ENCODE measurements at places on chromosomes 12 and 14.

DNA sequence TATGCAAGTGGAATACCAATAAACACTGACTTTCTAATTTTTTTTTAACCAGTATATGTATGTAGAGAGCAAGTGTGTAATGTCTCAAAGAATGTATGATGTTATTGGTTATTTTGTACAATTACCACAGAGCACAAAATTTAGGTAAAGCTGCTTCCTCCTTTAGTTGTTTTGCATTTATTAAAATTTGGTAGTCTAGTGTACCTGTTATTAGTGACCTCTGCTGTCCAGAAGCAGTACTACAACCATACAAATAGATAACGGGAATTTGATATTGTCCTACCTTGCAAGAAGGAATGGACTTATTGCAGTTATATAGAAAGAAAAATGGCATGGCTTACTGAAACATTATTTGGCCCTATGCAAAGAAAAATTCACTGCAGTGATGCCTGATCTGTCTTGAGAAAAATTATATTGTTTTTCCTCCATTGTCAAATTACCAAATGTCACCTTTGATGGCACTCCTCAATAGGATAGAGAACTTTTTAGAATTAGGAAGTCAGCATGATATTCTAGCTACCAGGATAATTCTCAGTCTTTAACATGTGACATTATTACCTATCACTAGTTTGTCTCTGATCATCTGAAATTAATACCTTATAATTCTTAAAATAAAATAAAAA is 153.9 kb upstream of the RMST start:
- DNase-seq, result no peak

DNA sequence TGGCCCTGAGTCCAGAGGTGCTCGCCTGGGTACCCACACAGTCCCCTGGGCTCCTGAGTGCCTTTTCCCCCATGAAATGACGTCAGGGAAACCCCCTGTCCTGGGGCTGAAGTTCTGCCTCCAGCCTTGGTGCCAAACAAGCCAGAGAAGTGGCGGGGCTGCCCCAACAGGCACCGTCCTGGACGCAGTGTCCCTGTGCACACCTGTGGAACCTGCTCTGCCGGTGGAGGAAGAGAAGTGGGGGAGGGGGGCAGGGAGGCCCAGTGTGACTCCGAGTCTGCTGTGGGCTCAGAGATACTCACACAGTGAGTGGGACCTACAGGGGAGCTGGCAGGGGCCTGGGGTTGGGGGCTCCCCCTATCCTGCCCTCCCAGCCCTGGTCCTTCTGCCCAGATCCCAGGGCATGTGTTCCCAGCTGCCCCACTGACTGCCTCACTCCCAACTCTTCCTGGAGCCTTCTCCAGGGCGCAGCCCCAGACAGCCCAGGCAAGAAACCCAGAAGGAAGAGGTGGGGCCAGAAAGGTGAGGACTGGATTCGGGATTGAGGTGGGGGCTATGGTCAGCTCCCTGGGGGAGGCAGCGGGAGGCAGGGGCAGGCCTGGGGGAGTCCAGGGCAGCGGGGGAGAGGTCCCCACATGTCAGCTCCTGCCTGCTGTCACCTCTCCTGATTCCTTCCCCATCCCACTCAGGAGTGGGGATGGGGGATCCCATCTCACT is 24.7 kb downstream of the CCDC85C start:
- no peak for DNase-seq

DNA sequence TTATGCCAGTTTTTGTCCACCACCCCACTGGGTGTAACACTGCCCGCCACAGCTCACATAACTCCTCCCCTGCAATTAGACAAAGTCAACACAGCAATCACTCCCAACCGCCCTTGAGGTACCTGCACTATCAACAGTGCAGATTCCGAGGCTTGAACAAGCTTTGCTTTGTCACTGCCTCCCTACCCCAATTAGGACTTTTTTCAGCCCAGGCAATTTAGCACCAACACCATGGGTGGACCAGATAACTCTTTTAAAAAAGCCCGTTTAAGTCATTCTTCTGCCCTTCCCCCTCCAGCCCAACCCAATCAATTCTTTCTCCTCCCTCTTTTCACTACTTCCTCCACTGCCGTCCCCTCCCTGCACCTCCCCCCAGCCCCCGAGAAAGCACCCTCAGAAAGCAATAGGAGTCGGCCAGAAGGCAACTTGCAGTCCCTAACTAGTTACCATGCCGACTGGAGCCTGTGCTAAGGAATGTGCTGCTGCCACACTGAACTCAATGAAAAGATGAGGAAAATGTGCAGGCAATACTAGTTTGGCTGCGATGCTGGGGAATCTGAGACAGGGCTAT is 45.7 kb upstream of the OTX2 start:
- DNase-seq, result no peak

GRCh38 chr12:88665071-88665470 is 84.8 kb upstream of the KITLG start:
- no peak for DNase-seq

- no peak for DNase-seq
Observed at GRCh38 chr12:46388427-46389021, 16.0 kb upstream of the SLC38A2 start.

DNA sequence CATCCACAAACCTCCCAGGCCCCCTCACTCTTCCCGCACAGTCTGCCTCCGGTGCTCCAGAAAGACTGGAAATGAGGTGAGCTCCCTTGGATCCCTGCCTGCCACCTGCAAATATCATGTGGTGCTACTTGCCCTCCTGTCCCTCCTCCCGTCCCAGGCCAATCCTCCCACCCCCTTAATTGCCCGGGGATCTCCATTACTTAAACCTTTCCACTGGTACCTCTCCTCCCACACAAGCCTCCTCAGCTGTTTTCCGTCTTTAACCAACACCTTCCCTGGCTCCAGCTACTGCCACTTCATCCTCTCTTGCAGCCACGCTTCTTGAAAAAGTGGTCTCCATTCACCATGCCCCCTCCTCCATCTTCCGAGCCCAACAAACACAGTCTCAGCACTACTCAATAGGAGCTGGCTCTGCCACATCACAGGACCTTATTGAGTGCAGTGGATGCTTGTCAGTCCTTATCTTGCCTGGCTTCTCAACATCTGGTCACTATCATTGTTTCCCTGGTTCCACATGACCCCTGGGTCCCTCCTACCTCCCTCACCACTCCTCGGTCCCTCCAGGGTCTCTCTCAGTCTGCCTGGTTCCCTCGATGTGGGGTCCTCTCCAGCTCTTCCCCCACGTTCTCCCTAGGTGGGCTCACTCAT is 11.5 kb downstream of the FAIM2 start:
- no peak for DNase-seq

- DNase-seq, result no peak
Observed at GRCh38 chr14:51666070-51666469, 14.4 kb downstream of the FRMD6 start.

DNA sequence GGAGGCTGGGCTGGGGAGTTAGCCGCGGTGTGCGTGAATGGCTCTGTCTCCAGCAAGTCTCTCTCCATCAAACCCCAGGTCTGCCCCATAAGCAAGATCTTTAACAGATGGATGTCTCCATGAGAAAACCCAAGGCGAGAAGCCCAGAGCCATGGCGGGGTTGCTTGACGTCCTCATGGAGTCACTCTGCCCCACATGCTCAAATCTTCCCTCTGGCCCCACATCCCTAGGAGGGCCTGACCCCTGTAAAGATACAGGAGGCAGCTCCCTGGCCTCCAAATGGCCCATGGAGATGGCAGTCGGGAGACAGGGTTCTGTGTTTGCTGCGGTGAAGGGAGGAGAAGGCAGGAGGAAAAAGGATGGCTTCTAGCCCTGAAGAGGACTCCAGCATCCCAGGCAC is 49.3 kb downstream of the C14orf132 start:
- no peak for DNase-seq

DNA sequence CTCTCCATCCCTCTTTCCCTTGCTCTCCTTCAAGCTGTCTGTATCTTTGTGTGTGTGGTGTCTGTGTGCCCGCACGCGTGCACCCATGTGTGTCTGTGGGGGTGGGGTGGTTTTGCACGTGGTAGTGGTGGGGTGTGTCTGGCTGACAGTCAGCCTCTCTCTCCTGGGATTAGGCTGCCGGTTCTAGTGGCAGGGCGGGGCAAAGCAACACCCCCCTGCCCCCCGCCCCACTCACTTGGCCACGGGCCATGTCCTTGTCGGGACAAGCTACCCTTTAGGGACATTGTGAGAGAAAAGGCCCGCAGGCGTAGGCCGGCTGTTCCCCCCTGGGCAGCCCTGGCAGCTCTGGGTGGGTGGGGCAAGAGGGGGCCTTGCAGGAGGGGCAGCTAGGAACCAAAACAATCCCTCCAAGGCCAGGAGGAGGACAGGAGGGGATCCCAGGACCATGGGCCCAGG is 182.6 kb downstream of the ALG10 start:
- no peak for DNase-seq

GRCh38 chr14:70653662-70654061 is 11.9 kb downstream of the TTC9 start:
- no peak for DNase-seq

- DNase-seq, result no peak
Observed at GRCh38 chr12:14921218-14921617, 17.1 kb downstream of the ERP27 start.

GRCh38 chr12:67269633-67270573 is 745 bp downstream of the CAND1 start:
- DNase-seq, result peak; percentile 48

- no peak for DNase-seq
Observed at GRCh38 chr14:78933948-78934524, 763.9 kb downstream of the NRXN3 start.

GRCh38 chr12:129984106-129984505 is 80.3 kb upstream of the TMEM132D start:
- DNase-seq, result no peak

DNA sequence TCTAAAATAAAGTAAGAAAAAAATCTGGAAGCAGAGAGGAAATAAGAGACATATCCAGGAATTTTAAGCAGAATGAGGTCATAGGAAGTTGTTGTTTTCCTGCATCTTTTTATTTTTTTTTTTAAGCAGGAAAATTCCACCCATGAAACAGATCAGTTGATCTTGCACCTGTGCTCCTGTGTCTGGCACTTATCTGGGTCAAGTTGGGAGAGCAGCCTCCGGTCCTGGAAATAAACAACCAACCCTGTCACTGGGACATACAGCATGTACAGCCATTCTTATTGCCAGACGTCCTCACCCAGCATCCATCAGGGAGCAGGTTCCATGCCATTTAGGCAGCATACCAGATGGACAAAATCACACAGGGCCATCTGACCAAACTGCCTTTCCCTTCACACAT is 266.0 kb upstream of the BTG1 start:
- no peak for DNase-seq

DNA sequence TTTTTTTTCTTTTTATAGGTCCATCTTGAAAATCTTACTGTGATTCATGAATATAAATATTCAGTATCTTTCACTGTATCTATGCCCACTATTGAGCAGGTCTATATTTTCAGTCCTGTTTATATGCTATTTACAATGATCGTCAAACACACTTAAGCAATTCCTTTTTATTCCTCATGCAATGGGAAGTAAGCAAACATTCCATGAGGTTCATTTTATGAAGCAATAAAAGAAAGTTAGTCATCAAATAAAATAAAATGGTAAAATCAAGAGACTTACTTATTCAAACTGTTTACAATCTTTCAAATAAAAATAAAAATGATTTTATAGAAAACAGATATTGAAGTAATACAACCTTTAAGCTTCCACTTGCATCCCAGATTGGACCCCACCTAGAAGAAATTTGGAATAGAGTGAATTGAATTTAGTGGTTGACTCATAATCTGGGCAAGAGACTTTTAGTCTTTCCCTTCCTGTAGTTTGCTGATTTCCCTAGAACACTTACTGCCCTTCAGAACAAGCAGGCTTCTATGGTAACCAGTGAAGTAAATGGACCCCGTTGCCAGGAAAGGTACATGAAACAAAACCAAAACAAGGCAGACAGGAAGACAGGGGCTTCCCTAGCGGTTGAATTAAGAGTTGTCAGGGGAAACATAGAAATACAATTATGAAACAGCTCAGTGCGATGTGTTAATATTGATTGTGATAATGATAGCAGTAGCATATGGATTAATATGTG is 241.0 kb upstream of the ATP2B1 start:
- DNase-seq, result peak; percentile 51

DNA sequence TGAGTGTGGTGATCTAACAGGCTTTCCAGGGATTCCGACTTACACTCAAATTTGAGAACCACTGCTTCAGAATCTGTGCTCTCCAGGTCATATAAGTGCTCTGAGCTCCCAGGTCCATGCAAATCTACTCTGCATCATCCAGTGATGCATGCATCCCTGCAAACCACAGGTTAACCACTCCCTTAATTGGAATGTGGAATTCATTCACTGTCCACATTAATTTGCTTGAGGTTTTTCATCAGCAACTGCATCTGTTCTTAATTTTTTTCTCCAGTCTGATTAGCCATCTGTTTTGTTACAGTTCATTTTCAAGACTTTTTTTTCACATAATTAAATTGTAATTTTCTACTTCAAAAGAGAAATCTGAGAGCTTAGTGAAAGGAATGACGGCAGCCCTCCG is 43.4 kb upstream of the RIN3 start:
- DNase-seq, result no peak

DNA sequence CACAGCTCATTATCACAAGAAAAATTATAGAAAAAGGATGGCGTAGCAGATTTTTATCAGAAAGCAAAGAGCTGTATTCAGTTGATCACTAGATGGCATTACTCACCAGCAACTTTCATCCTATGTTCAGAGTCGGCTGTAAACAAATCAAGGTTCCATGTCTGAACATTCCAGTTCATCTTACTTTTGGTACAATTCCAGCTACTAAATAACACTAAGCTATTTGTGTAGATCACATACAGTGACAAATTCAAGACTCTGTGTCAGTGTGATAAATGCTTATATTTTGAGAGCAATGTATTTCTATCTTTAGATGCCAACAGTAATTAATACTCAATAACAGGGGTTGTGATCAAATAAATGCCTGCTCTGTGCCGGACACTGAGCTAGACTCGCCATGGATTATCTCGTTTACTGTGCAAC is 30.1 kb downstream of the NRDE2 start:
- no peak for DNase-seq

DNA sequence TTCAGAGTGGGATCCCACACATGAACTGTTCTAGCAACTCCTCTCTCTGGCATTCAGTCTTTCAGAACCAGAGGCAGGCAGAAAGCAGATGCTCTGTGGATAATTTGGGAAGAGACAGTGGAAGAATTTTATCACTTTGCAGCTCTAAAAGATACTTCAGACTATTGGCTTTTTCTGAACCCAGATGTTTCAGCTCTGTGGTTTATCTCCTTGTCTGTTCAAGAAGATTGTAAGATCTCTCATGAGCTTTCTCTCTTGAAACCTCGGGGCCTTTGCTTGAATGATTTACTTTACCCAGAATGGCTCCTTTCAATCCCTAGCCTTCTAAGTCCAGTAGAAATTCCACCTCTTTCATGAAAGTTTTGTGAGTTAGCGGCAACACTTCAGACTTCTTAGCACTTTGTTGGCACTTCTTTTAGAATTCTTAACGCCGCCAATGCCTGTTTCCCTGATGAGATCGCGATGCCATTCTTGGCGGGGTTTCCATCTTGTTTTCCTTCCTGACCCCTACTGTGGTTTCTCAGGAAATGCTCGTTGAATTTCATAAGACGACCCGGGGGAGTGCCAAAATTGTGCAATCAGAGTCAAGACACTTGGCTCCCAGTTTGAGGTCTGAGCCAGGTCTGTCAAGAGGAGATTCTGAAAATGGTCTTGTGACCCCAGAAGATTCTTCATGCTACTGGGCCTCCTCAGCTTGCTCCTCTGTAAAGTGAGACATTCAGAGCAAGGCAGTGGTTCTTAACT is 107.0 kb upstream of the PRICKLE1 start:
- DNase-seq, result no peak
